ENCODE measurements at places on chromosomes 6 and 20.

- DNase-seq: no peak
Measured at GRCh38 chr6:20936949-20937348, 402.7 kb downstream of the CDKAL1 start.

DNA sequence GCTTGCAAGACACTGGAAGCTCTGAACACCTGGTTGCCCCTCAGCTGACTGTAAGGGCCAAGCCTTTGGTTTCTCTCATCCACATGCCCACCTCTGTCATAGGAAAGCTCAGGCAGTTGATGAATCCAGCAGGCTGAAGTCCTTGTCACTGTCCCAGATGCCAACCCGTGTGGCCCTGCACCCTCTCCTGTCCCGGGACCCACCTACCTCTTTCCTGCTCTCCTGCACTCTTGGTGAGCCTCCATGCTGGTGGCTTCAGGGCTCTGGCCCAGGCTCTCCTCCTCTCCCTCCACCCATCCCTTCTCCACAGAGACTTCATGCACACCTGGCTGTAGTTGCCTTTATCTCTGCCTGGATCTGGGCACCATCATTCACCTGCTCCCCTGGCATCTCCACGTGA lies 4.0 kb upstream of the GID8 start:
- no peak for DNase-seq

- DNase-seq: no peak
Measured at GRCh38 chr6:127949251-127949650, 48.4 kb upstream of the THEMIS start.

DNA sequence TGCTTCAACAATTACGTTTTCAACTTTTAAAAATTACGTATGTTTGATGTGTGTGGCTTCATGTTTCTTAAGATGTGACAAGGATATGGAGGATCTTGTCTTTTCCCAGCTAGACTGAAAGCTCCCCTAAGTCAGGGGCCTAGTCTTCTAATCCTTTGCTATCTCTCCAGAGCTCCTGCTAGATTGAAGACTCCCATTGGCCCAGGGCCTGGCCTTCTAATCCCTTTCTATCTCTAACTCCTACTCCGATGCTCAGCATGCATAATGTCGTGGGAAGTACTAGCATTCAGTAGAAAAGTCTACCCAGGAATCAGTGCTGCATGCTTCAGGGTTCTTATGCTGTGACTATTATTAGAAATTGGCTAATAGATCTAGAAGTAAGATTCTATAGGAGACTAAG lies 144.8 kb upstream of the SUPT3H start:
- DNase-seq: no peak

DNA sequence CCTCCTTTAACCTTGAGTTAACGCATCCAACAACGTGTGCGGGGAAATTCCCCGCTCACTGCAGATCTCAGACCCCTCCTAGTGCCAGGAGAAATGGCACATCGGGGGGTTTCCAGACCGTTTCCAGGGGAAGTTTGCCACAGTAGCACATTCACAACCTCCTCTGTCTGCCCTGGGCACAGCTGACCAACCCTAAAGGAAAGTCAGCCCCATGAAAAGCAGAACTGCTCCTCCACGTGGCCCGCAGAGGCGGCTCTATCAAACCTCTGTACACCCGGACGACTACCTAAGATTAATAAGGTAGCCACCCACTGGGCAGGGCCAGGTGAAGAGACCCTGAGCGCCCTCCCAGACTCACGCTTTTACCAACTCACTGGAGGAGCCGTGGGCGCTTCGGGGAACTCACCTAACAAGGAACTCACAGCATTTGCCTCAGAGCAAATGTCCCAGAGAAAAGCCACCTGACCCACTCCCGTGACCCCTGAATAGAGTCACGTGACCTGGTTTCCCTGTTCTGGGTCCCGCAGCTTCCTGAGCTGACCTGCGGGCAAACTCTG lies 93.1 kb downstream of the PRND start:
- DNase-seq: no peak

GRCh38 chr6:142613981-142614380 lies 312.2 kb downstream of the ADGRG6 start:
- DNase-seq: no peak

DNA sequence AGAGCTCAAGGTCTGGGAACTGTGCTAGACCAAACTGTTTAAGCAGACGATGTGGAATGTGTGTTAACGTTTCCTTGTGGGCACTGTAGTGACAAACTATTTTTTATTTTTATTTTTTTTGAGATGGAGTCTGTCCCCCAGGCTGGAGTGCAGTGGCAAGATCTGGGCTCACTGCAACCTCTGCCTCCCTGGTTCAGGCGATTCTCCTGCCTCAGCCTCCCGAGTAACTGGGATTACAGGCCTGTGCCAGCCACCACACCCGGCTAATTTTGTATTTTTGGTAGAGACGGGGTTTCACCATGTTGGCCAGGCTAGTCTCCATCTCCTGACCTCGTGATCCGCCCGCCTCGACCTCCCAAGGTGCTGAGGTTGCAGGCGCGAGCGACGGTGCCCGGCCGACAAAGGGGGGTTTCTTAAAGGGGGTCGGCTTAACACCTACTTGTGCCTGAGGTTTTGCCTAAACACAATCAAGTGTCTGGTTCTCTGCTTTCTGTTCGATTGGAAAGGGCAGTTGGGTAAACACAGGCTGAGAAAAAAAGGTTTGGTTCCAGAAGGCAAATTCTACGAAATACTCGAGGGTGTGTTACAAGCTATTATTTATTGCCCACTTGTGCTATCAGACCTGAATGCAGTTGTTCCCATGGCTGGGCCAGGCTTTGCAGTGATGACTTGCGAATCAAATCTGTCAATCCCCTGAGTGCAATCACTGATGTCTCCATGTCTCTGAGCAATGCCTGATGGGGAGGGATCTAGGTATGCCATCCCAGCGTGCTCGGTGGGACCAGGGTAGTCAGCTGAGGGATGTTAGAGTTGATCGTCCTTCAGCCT lies 1.3 kb downstream of the NOP56 start:
- no peak for DNase-seq

DNA sequence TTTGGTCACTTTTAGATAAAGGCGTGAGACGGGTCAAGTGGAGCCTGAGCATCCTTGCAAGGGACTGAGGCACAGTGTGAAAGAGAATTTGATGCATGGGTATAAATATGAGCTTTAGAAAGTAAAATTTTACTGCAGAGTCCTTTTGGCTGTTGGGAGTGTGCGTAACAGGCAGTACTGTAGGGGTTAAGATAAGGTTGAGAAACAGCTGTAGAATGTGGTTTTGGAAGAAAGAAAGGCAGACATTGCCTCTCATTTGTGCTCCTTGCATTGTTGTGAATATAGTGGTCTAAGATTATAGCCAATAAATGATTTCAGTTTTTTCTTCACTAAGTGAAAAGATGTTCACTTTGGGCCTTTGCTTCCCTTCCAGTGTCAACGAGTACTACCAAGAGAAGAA lies 73.0 kb downstream of the RREB1 start:
- DNase-seq: no peak

GRCh38 chr6:105488516-105489215 lies 85.8 kb upstream of the PREP start:
- DNase-seq: no peak

DNA sequence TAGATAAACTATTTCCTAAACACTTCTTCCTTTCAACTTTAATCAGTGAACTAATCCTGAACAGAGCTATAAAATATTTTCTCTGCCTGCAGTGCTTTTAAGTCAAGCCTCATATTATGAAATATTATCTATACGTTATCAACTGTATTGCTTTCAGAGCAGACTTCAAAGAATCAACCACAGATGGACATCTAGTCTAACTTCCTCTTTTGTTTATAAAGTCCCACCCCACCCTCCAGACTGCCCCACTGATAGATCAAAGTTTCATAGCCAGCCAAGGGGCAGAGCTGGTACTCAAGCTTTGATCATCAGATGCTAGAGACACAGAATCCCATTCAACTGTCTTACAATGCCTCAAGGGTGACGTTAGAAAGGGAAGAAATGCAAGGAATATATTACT lies 308.3 kb downstream of the LAMA2 start:
- no peak for DNase-seq

DNA sequence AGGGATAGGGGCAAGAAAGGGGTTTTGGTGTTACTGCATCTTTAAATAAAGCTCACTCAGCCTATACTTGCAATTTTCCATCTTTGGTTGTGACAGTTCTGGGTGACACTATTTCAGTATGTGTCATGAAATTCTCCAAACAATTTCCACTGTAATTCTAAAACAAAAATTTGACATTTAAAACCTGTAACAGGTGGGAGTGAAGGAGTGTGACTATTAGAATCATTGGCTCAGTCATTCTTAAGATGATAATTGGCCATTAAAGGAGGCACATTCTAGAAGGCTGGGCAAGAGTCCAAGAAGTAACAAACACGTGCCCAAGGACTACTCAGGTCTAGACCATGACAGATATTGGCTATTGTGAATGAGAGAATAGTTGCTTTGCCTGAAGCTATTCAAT lies 153.3 kb upstream of the ARG1 start:
- DNase-seq: no peak

- peak; percentile 77 for DNase-seq
Measured at GRCh38 chr6:72216222-72217068, 330.1 kb downstream of the RIMS1 start.

DNA sequence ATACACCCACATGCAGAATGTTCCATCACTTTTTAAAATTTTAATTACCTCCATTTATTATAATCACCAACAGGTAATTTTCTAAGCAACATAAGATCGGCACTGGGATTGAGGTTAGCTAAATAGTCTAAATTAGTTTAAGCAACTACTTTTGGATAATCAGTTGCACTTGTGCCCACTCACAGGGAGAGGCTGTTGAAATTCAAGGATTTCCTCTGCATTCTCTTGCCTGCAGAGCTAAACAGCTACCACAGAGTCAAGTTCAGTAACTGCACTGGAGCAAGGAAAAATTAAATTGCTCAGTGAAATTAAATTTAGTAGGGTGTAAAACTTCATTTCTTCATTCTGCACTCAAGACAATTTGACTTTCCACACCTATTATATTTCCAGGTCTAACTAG lies 120.7 kb upstream of the CCDC28A start:
- no peak for DNase-seq

DNA sequence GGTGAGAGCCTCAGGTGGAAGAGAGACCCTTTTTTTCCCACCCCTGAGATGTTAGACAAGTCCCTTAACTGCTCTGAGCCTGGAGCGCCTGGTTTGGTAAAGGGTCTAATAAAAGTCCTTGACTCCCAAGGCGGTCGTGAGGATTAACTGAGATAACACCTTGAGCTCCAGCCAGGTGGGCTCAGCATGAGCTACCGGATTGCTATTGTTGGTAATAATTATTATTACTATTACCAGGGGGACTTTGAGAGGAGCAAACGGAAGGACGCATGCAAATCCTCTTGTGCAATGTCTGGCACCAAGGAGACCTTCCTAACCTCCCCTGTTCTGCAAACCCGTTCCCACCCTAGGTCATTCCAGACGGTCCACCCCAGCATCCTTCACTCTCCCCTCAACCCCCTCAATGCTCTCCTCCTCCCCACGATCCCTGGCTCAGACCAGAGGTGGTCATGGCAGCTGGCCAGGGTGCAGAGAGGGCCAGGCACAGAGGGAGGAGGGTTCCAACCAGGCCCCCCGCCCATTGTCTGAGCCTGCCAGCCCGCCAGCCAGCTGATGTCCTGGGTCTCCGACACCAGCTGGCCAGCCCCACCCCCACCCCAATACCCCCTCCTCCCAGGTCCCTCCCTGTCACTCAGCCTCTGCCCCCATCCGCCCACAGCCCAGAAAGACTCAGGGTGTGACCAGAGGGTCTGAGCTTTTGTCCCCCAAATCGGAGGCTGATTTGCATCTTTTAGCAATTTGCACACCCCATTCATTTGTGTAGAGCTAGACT lies 14.3 kb upstream of the CBFA2T2 start:
- no peak for DNase-seq

DNA sequence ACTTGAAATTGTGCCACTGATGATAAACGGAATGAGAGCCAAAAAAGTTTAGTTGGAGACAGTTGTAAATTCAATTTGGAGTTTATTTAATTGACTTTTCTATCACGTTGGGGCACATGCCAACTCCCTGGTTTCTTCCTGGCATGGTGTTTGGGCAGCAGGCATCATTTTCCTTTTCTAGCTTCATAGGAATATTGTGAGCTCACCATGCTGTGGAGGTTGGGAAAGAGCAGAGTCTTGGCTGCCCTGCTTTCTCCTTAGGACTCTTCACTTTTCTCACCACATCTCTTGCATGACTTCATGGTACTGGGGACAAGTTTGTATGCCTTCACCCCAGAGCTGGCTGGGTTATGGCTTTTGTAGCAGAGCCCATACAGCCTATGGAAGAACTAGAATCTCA lies 6.4 kb downstream of the SCAND1 start:
- DNase-seq: no peak

DNA sequence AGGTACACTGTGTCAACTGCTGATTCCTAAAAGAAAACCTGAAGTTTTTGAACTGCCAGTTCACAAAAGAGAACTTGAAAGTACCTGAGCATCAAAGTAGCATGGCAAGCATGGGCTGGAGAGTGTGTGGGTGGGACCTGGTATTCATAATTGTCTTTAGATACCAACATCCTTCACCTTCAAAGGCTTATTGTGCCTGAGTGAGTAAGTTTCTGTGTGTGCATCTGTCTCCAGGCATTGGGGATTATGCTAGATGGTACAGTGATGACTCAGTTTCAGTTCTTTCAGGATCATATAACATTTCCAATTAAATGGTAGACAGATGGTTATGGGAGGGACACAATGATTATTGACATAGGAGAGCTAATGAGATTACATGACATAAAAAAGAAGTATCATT lies 238.5 kb downstream of the ZFAND3 start:
- DNase-seq: no peak

- no peak for DNase-seq
Measured at GRCh38 chr20:17620371-17621228, 50.7 kb downstream of the DSTN start.

DNA sequence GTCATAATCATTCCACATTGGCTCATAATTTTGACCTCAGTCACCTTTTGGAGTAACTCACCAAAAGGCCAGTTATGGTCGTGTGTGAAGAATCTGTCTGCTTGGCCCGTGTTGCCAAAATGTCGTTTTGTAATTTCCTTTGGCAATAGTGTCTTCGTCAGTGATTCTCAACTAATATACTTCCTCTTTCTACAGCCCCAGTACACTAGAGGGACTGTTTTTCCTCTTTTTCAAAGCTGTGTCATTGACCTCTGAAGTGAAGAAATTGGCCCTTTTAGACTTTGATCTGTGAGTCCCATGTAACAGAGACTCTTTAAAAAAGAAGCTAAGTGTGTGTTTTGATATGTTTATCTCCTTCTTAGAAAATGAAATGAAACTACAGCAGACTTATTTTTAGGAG lies 5.2 kb downstream of the FOXO3 start:
- no peak for DNase-seq

Data from cerebellar cortex (tissue), 1 donor.